NCI-H2171 (cell line): ENCODE measurements at places on chromosomes 12 and 14.

- DNase-seq, result no peak
Observed at GRCh38 chr14:104770851-104771272, 17.9 kb downstream of the SIVA1 start.

- DNase-seq, result no peak
Observed at GRCh38 chr14:65927931-65928356, 515.4 kb downstream of the FUT8 start.

GRCh38 chr12:28586481-28586880 is 396.2 kb downstream of the CCDC91 start:
- no peak for DNase-seq

DNA sequence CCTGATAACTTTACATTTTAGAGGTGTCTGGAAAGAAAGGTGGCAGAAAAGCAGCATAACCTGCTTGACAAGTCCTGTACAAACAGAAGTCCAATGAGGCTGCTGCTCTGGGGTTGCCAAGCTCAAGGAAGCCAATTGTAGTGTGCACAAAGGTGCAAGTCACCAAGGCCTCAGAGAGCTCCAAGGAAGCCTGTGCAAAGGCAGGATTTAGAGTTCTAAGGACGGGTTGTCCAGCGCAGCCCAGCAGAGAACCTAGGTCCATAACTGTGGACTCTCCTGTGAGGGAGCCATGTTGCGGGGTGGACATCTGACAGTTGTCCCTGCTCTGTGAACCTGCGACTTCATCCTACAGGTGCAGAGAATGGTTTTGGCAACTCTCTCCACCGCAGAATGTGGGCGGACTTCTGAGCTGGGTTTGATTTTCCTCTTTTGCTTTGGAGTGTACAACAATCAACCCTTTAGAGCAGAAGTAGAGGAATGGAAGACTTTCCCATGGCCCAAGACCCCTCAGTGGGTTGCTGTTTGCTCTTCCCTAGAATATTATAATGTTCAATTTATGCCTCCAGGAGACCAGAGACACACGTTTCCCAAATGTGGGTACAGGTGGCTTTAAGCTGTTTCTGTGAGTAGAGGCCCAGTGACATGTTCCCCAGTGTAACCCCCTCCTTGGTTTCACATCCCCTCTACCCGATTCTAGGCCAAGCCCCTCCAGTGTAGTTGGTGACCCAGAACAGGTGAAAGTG is 81.0 kb downstream of the ETV6 start:
- DNase-seq, result no peak

GRCh38 chr14:94472842-94473241 is 3.2 kb downstream of the SERPINA9 start:
- DNase-seq, result no peak

DNA sequence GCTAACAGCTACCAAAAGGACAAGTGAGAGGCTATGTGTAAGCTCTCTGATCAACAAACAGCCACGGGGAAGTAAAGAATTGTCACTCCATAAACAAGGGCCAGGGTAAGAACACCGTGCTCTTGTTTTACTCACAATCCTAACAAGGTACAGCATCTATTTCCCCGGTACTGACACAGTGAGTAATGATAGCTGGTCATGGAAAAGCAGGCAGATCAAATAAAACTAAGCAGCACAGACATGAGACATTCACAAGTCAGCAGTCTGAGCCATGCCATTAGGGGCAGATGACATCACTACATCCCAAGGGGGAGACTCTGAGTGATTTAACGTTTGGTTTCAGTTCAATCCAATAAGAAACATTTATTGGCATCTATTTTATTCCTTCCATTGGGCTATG is 54.4 kb downstream of the ARL6IP4 start:
- DNase-seq, result no peak

- DNase-seq, result peak; percentile 7
Observed at GRCh38 chr12:108907839-108908351, 28.0 kb downstream of the DAO start.

- DNase-seq, result no peak
Observed at GRCh38 chr14:44912041-44912869, 49.5 kb downstream of the KLHL28 start.

DNA sequence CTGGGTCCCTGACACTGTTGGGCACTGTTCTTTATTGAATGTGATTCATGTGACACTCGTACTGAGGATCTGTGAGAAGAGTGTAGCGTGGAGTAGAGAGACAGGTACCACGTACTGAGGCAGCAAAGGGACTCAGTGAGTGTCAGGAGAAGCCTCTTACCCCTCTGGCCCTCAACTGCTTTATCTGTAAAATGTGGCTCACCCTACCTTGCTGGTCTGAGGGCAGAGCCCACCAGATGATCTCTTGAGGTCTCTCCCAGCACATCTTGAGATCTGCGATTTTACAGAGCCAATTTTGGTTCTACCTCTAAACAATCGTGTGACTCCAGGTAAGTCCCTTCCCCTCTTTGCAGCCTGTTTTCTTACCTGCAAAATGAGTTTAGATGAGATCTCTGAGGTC is 3.1 kb downstream of the CEBPE start:
- no peak for DNase-seq

GRCh38 chr12:117165342-117165741 is 24.9 kb downstream of the FBXO21 start:
- no peak for DNase-seq

DNA sequence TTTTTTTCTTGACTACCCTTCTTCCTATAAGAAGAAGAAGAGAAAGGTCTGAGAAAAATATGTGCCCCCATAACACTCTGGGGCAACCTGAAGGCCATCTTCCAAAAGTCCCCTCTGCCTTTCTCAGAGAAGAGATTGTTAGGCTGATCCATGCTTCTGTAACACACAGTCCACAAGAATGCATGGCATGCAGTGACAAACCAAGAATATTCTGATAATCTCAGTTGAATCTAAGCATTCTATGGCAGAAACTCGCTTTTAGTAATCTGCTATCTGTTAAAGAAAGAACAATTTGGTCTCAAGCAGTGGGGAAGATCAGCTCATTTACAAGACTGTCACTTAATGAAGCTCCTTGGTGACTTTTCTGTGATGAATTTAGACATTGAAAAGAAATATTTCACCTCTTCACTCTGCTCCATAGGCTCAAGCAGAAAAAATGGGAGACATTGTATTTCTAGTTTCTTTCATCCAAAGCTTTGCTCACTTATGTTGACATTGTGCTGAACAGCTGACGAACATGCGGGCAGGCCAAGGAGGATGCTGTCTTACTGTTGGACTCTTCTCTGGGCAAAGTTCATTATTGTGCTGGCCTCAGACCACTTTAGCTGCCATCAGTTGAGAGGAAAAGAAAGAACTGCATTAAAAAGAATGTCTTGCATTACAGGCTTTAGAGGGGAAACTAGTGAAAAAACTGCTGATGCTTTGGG is 957.1 kb downstream of the DIO2 start:
- DNase-seq, result no peak

GRCh38 chr12:57874166-57875108 is 27.9 kb upstream of the CTDSP2 start:
- no peak for DNase-seq

DNA sequence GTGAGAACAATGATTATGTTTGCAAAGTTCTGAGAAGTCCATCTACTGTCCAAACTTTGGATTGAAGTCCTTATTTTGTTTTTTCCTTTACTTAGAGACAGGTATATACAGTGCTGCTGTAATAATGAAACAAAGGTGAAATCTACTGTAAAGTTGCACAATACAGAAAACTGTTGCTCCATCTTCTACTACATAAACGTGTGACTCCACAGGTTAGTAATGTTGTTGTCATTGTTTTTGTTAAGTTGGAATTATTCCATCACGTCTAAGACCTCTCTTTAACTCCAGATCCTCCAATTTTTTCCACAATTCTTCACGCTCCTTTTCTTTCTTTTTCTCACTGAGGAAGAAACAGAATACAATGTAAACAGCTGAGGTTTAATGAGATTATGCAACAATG is 57.0 kb upstream of the GPHB5 start:
- DNase-seq, result no peak

- DNase-seq, result no peak
Observed at GRCh38 chr14:68957775-68958174, 21.3 kb downstream of the ACTN1 start.

DNA sequence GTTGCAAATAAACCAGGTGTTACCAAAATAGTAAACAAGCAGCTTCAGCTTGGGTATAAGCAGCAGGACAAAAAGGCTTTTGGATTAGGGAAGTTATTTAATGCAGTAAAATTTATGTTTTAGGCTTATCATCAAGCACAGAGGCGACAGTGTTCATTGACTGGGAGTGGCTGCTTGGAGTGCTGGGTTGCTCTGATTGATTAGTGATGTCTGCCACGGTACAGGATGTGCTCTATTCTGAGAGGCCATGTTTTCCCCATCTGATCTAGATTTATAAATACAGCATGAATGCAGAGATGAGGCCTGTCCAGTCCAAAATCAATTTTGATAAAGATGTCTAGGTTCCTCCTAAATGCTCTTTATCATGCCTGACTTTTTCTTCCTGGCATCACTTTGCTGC is 83.5 kb downstream of the MAP1LC3B2 start:
- no peak for DNase-seq

GRCh38 chr12:9345171-9345570 is 137.0 kb upstream of the PZP start:
- DNase-seq, result no peak

DNA sequence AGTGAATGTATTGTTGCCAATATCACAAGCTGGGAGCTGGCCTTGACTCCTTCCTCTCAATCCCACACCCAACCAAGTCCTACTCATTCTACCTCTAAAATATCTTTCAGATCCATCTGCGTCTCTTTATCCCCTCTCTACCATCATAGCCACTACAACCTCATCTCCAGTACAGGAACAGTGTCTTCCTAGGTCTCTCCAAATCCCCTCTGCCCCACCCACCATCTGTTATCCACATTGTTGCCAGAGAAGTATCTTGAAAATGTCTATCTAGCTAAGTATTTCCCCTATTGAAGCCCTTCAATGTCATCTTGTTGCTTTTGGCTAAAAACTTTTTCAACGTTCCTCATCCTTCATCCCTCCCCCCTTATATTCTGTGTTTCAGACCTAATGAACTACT is 244.7 kb downstream of the C12orf75 start:
- DNase-seq, result no peak

- no peak for DNase-seq
Observed at GRCh38 chr12:78157199-78157598, 326.5 kb downstream of the NAV3 start.

DNA sequence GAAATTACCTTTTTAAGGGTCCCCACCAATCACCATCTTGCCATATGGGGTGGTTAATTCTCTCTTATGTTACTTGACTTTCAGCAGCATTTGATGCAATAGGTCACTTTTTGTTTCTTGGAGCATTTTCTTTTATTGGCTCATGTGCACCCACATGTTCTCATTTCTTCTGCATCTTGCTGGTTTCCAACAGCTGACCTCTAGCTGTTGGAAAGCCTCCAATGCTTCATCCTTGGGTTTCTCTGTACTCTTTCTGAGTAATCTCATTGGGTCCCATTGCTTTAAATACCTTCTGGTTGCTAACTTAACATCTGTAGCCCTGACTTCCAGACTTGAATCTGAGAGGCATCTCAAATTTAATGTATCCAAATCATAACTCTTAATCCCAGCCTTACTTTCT is 116.8 kb downstream of the CRADD start:
- no peak for DNase-seq

GRCh38 chr12:121524196-121524916 is 56.5 kb downstream of the KDM2B start:
- DNase-seq, result peak; percentile 21

GRCh38 chr12:26271889-26272492 is 76.6 kb downstream of the SSPN start:
- no peak for DNase-seq

GRCh38 chr12:10243818-10244520 is 31.3 kb downstream of the GABARAPL1 start:
- DNase-seq, result no peak

GRCh38 chr14:101845896-101846295 is 84.4 kb downstream of the PPP2R5C start:
- DNase-seq, result peak; percentile 32

- peak; percentile 46 for DNase-seq
Observed at GRCh38 chr12:130461447-130461815, 123.7 kb downstream of the PIWIL1 start.

DNA sequence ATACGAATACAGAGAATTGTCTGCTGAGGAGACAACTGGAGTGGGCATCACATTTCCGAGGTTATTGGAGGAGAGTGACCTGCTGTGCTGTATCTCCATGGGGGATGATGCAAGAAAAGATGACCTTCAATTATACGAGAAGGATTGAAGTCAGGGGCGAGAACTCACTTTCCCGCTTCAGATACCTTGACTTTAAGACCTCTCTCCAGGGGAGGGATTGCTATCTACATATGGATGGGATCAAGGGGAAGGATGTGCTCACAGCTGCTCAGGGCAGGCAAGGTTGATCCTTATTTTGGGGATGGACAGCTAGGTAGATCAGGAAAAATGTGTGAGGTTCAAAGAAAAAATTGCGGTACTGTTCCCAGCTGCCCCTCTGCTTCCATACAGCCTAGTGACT is 24.4 kb downstream of the NEUROD4 start:
- no peak for DNase-seq

GRCh38 chr14:103189481-103190470 is 66.5 kb downstream of the TNFAIP2 start:
- DNase-seq, result no peak

DNA sequence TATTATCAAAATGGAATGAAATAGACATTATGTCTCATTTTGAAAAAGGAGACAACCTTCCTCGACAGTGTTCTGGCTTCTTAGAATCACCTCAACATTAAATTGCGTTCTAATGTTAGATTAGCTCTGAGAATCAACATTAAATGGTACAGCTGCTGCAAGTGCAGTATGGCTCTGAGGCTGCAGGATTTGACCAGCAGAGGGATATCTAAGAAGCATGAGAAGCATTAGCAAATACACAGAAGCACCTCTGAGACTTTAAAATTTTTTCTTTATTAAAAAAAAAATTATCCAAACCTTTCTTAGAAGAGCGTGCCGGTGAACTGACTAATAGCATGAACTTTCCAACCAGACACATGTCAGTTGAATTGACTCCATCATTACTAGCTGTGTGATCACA is 253.4 kb upstream of the LRIG3 start:
- DNase-seq, result no peak

GRCh38 chr12:66852091-66852490 is 173.2 kb upstream of the GRIP1 start:
- no peak for DNase-seq

- no peak for DNase-seq
Observed at GRCh38 chr14:75884198-75884611, 97.6 kb downstream of the TGFB3 start.

DNA sequence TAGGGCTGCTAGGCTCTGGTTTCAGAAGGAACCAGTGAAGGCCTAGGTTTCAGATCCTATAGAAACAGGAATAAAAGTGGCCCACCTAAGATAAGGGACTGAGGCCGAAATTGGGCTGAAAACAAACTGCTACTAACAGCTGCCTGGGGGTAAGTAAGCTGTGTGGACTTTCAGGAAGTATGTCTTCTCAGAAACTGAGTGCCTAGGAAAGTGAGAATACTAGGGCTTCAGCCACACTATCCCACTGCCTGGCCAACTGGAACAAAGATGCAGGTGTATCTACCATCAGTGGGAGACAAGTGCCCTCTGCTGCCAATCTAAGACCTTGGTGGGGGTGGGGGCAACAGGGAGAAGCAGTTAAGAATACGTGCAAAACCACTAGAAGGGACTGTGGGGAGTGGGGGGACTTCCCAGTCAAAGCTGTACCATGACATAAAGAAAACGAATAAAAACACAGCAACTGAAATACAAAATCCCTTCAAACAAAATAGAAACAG is 82.5 kb downstream of the MED13L start:
- DNase-seq, result no peak

- DNase-seq, result no peak
Observed at GRCh38 chr14:50813544-50813863, 17.5 kb downstream of the NIN start.

- peak; percentile 41 for DNase-seq
Observed at GRCh38 chr12:132610051-132610759, at the start of gene LRCOL1. TSS of gene LRCOL1 (minus strand) at chr12:132610582. CDS start at chr12:132606251, 4,331 bp downstream.
